ENCODE measurements at places on chromosomes 5 and 9.

DNA sequence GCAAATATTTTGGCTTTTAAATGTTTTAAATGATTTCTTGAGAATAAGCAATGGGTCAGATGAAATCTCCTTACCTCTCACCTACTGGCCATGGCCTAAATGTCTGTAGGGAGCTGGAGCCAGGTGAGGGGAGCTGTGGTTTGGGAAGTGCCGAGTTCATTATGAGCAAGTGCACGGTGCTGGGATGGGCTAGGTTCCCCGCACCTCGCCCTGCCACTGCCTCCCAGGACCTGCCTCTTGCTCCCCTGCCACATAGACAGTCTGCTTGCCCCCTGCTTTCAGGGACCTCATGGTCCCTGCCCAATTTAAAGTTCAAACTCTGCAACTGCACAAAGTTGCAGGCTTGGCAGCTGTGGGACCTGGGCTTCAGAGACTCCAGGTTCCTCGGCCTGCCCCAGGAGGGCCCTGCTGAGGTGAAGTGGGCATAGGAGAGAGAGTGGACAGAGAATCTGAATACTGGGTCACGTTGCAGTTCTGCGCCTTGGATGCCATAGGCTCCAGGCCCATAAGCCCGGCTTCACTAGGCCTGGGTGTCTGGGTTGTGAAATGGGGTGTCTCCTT lies 5.4 kb downstream of the OR13J1 start:
- DNase-seq = no peak

DNA sequence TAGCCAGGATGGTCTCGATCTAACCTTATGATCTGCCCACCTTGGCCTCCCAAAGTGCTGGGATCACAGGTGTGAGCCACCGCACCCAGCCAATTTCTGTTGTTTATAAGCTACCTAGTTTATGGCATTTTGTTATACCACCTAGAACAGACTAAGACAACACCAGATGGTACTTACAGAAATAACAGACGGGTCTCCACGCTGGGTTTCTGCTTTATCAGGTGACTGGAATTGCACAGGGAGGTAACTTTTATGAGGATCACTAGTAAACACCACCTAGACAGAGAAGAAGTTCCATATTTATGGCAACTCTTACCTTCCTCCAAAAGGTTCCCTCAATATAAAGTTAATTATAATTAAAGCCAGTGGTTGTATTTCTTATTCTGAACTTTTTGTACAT lies 74.0 kb downstream of the CEMIP2 start:
- DNase-seq = no peak

DNA sequence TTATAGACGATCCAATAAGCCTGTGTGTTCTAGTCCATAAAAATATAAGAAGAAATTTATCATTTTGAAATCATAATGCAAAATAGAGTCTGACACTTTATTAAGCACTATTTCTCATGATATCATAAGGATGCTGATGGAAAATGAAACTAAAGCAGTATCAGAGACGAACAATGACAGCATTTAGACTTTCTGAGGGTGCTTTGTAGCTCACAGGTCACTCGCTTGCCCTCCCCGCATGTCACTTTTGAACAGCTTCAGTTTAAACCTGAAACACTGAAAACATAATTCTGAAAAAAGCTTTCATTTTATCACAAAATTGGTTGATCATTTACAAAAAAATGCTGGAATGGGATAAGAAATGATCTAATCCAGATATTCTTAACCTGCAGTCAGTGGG lies 247.1 kb downstream of the EBF1 start:
- no peak for DNase-seq

- no peak for DNase-seq
These were observed 19.6 kb downstream of the FBXO38 start for GRCh38 chr5:148403344-148403743.

DNA sequence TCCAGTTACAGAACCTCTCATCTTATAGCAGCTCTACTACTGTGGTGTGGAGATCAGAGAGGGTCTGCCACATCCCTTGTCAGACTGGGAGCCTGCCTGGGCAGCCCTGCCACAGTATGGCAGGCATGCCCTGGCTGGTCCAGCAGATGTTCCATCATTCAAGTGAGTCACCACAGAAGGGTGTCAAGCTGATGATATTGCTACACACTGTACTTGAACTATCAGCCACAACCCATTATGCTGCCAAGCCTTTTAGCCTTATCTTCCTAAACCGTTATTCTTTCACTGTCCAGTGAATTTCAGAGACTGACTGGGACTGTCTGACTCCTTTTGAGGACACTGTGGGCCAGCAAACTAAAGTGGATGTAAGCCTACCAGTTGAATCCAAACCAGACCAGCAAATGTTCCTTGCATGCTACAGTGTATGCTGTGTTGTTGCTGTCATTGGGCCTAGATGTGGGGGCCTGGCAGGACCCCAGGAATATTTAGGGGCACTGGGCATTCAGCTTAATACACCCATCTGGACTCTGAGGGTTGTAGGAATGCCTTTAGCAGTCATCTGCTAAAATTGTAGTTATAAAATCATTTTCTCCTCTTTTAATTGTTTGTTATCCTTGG lies 202.6 kb downstream of the NR3C1 start:
- DNase-seq = no peak

GRCh38 chr9:92611621-92612285 lies 58.2 kb downstream of the IPPK start:
- no peak for DNase-seq

- DNase-seq = no peak
These were observed 23.0 kb downstream of the UBE2D2 start for GRCh38 chr5:139584137-139584536.

GRCh38 chr5:124395287-124395686 lies 351.2 kb downstream of the ZNF608 start:
- DNase-seq = no peak

GRCh38 chr9:27632254-27632653 lies 59.0 kb upstream of the C9orf72 start:
- no peak for DNase-seq

DNA sequence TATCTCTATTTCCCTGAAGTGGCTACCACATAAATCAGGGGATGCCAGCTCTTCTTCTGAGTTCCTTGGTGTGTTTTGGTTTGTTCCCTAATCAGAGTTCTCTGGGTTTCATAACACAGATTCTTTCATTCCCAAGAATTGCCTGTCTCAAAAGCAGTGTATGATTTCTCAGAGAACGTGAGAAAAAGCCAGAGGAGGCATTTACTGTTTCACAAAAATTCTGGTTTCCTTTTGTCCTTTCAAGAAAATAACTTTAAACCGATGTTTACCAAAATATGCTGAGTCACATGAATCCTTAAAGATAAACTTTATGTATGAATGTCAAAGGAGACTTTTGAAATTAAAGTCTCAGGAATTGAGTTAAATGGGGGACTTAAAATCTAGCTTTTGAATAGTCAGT lies 314.3 kb downstream of the EBF1 start:
- DNase-seq = no peak

- no peak for DNase-seq
These were observed 31.2 kb upstream of the DTWD2 start for GRCh38 chr5:119019501-119019900.

DNA sequence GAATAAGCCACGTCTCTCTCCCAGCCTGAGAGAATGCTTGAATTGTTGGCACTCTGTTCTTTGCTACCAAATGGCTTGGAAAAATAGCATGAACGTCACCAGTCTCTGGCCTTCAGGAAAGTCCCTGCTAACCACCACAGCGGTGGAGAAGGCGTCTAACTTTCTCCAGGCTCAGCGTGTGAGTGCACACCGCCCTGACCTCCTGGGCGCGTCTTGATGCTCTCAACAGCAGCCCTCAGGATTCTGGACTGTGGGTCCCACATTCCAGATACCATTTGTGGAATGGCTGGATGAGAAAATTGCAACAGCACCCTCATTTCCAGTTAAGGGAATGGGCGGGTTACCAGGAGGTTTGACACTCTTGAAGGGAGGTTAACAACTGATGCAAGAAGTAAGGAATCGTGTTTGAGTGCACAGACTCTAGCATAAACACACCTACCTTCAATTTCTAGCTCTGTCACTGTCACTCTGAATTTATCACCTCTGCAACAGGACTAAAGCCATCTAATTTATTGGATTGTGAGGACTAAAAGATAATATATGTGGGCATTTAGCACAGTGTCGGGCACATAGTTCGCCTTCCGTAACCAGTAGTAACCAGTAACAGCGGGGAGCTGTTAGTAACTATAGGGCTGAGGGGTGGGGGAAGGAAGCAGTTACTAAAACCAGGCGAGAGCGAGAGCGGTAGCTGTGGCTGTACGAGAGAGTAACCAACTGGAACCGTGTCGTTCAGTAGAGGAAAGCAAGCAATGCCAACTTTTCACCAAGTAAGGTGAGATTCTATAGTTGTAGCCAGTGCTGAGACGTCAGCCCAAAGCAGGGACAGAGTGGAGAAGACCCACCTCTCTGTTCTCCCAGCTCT lies 807 bp upstream of the PLGRKT start:
- DNase-seq = peak; percentile 30

GRCh38 chr9:37300620-37301019 lies 121.9 kb upstream of the GRHPR start:
- no peak for DNase-seq
